Fibroblast of upper back skin (primary cell): ENCODE measurements at places on chromosomes 6 and 20.

GRCh38 chr20:36548006-36548315 is 6.6 kb downstream of the MYL9 start:
- DNase-seq: no peak

- no peak for DNase-seq
These were observed 620.4 kb upstream of the MANEA start for GRCh38 chr6:94956910-94957309.

GRCh38 chr6:25578538-25578937 is 73.5 kb upstream of the SCGN start:
- DNase-seq: no peak

- DNase-seq: no peak
These were observed 32.7 kb downstream of the CHMP4B start for GRCh38 chr20:33843854-33844253.

DNA sequence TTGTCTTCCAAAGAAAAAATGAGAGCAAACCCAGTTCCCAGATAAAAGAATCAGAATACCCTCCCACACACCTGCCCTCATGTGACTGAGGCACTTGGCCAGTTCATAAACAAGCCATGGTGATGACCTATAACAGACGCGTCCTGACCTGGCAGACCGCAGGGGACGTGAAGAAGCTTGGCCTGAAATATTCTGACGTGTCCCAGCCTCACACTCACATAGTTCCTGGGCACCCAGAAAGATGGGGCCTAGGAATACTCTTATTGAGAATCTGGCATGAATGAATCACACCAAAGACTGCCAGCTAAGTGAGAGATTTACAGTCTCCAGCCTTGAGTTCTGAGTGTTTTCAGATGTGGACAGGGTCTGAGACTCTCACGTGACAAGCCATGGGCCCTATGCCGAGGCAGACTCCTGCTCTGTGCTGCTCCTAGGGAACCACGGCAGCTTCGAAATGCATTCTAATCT is 17.2 kb upstream of the MAP3K4 start:
- peak; percentile 99 for DNase-seq

GRCh38 chr20:59365611-59366285 is 65.3 kb downstream of the EDN3 start:
- DNase-seq: no peak

DNA sequence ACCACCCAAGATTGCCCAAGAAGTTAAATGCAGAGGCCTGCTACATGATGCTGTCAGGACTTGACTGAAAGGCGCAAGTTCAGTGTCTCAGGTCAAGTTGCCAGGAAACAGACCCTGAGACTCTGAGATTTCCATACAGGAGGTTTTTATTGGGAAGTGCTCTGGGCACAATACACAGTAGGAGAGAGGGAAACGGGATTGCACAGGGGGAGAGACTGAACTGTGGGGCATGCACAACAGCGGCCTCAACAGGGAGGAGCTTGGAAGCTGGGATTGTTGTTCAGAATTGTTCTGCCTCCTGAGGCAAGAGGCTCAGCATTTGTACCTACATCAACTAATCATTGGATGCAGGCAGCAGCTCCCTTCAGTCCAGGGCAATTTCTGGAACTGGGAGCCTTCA is 6.7 kb downstream of the STX11 start:
- DNase-seq: no peak

DNA sequence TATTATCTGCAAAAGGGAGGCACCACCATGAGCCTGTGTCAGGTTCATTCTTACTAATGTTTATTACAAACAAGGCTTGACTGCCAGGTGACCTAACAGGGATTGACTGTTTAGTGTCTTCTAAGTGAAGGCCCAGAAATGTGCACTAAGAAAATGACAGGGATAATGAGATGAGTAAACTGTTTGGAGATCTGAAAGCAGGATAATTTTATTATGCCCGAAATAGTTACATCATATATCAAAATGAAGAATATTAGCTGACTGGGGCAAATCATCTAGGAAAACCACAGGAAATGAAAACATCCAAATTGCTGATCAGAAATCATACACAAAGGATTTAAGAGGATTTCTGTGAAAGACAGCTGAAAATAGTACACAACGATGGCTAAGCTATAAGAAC is 516.7 kb downstream of the HDGFL1 start:
- DNase-seq: no peak

- no peak for DNase-seq
These were observed 35.7 kb upstream of the MLN start for GRCh38 chr6:33839399-33840047.

- no peak for DNase-seq
These were observed 144.6 kb upstream of the TMEM170B start for GRCh38 chr6:11392778-11393507.

DNA sequence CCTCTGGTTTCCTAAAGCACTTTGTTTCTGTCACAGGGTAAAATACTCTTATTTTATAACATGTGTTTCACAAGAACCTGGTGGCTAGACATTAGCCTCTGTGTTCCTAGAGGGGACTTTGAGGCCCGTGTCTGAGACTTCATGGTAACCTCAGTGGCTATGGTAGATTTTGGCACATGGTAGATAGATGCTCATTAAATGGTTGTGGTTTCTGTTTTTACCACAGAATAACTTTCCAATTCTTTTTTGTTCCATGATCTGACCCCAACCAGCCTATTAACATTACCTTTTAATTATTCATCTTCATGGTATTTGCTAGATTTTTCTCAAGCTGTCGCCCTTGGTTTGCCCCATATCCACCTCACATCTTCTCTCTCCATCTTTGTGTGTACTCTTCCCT is 34.3 kb downstream of the CCN2 start:
- peak; percentile 22 for DNase-seq

- DNase-seq: no peak
These were observed 12.7 kb downstream of the MANEA start for GRCh38 chr6:95589826-95590570.

- no peak for DNase-seq
These were observed 70.2 kb upstream of the ENPP5 start for GRCh38 chr6:46240866-46241565.

- peak; percentile 58 for DNase-seq
These were observed 36.3 kb upstream of the SIRT5 start for GRCh38 chr6:13538084-13538483.

- no peak for DNase-seq
These were observed 18.5 kb upstream of the KCNK5 start for GRCh38 chr6:39247667-39248194.

- peak; percentile 95 for DNase-seq
These were observed 963.3 kb upstream of the GJE1 start for GRCh38 chr6:141169419-141169818.

DNA sequence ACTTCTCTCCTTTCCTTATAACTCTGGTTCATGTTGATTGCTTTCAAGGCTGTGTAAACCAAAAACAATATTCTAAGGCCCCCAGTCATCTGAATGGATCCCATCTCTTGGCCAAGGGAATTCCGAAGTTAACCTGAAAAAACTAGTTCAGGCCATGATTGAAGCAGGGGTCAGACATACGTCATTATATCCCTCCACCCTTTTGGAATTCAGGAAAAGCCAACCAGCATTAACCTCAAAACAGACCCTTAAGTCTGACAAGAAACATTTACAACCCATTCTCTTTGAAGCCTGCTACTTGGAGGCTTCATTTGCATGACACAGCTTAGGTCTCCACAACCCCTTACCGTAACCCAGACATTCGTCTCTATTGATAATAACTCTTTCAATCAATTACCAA is 39.7 kb downstream of the SLC26A8 start:
- DNase-seq: no peak

DNA sequence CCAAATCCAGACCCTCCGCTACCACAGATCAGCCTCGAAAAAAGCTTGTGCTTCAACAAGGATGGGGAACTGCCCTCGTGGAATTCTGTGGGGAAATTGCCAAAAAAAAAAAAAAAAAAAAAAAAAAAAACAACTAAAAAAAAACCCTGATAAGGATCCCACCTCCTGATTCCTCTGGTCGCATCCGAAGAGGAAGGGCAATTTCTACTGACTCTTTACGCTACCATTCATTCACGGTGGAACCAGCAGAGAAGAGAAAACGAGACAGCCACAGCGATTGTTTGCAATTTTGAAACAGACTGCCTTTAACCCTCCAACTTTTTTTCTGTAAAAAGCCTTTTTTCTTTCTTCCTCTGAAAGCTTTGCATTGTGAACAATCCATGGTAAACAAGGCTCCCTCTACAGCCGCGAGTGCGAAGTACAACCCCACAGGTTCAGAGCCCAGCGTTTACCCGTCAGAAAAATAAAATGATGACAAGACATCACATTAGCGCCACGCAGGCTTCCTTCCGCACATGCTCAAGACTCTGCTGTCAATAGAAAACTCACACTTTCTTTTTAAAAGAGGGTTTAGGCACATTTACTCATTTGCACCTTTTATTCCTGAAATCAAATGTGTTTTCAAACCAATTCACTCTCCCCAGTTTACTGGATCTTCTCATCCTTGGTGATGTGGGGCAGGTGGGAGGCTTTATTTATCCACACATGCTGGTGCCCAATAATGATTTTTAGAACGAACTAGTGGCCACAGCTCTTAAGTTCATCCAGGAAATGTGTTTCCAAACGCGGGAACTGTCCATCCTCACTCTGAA is 100.0 kb downstream of the NOL4L start:
- DNase-seq: peak; percentile 84

GRCh38 chr20:17663486-17663885 is 18.6 kb downstream of the RRBP1 start:
- no peak for DNase-seq

- DNase-seq: no peak
These were observed 34.5 kb upstream of the MPC1 start for GRCh38 chr6:166417285-166417691.

GRCh38 chr6:77292564-77293546 is 170.4 kb downstream of the HTR1B start:
- DNase-seq: peak; percentile 89

DNA sequence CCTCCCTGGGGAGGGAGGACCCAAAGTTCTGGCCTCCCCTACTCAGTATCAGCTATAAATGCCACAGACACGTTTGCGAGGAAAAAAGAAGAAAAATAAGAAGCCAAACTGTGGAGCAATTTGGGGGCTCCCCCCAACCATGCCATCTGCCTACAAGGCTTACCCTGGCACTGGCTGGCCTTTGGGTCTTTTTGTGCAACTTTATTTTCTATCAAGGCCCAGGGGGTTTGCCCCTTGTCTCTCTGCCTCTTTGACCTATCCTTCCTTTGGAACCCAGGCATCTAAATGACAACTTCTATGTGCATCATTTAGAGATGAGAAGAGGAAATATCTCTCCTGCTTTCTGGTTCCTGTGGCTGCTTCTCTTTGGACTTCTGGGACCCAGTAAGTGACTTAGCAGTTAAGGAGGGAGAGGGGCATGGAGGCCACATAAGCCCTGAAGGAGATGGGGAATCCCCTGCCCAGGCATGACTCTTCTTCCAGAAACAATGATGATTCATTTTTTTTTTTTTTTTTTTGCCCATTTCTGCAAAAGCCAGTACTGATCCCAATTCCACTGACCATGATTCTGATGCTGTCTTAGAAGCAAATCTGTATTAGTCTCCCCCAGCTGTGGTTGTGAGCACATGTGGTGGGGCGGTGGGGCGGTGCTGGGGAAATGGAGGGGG is at the start of gene MUC22:
MUC22 (plus strand) TSS at position 82 of the 668 bp plus-strand sequence; CDS start at position 315, 233 bp downstream.
- DNase-seq: peak; percentile 61

DNA sequence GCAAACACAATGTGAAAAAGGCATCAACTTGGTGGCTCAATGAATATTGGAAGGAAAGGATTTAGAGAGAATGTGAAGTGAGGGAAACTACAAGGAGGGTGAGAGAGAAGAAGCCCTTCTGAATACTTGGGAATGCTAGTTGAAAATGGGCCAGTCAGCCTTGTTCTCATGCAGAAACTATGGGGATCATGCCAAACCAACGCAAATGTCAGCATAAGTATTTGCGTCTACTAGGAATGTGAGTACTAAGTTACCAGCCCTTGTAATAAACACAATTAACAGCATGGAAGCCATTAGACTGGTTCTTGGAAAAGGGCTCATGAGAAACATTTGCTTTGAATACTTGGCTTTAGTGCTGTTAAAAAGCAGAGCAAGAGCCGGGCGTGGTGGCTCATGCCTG is 54.9 kb upstream of the AIG1 start:
- peak; percentile 4 for DNase-seq

DNA sequence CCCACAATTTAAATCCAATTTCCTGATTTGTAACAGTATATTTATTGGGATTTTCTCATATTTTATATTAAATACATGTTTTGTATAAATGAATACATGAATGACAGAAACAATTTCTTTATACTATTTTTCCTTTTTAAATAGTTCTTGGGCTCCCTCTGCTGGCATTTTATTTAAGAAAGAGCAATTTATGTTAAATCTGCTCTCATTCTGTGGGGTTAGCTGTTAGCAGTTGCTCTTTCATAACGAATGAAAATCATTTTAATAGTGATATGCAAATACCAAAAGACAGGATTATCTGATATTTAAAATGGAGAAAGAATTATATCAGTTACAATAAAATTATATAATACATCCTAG is 118.3 kb downstream of the RALGAPA2 start:
- peak; percentile 39 for DNase-seq
